D721Med (cell line): ENCODE measurements at places on chromosomes 1 and 21.

GRCh38 chr21:32713726-32714125 is 14.1 kb downstream of the SYNJ1 start:
- DNase-seq = no peak

DNA sequence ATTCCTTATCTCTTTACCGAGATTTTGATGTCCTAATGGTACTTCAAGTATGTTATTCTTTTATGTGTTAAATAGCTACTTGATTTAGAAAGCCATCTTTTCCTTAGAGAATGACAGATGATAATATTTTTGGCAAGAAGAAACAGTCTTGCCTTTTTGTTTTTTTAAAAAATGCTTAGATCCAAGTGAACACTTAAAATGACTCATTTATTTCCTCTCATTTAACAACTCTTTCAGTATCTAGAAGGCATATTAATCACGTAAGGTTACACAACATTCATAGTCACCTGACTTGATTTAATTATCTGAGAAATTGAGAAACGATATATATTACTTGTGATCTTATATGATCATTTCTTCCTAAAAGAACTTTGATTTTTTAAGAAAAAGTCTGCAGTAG is 52.4 kb downstream of the SUCO start:
- no peak for DNase-seq

DNA sequence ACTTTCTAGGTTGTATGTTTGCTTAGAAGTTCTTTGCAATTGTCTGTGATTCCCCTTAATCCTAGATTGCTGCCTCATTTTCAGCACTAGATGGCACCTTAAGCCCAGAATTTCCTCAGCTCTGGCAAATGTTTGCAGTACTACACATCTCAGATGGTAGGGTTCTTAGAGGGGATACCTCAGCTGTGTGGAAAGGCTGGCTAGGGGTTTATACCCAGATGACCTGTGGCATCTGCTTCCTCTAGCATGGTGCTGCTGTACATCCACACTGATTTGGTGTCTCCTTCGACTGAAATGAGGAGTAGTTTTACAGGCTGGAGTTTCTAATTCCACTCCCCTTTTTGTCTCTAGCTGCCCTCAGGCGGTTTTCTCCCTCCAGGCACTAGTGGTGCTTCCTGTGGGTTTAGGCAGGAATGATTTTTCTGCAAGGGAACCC is 23.5 kb downstream of the ASB17 start:
- DNase-seq = no peak

DNA sequence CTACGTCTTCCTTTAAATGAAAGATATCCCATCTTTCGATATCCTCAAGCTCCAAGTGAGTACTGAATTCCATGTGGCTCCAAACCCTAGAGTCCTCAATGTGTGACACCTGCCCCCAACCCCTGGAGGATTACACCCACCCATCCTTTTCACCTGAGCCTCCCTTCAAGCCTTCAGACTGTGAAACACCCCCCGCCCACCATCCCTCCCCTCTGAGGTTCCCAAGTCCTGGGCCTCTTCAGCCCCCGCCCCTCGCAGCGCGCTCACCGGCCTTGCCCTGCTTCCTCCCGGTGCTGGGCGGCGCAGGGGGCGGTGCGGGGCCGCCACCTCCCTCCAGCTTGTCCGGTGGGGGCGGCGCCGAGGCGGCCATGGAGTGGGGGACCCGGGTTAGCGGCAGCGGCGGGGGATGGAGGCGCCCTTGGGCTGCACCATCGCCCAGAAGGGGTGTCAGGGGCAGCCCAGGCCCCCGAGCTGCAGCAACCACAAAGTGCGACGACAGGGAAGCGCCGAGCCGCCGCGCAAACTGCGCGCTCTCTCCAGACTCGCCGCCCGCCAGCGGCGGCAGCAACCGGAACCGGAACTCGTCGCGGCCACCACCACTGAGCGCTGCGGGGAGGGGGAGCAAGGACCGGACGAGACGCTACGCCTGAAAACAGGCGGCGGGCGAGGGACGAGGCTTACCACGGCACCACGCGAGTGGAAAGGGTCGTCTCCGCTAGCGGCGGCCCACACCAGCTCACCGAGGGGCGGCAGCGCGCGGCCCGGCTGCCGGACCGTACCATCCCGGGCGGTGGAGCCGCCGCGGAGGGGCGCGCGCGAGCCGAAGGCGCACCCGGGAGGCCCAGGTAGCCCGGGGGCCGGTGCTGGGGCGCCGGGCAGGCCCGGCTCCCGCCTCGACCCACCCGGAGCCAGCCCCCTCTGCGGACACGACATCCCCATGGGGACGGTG is at the start of gene PYGO2:
Gene PYGO2, minus strand, starts transcription at position 576 of the 949 bp plus-strand sequence. Its CDS starts 206 bp downstream, at position 370.
- peak; percentile 97 for DNase-seq

GRCh38 chr1:3515272-3515671 is 60.8 kb downstream of the ARHGEF16 start:
- DNase-seq = no peak

GRCh38 chr1:89736937-89737733 is 83.7 kb upstream of the LRRC8D start:
- no peak for DNase-seq

GRCh38 chr1:234355782-234356510 is 17.3 kb upstream of the COA6 start:
- no peak for DNase-seq

DNA sequence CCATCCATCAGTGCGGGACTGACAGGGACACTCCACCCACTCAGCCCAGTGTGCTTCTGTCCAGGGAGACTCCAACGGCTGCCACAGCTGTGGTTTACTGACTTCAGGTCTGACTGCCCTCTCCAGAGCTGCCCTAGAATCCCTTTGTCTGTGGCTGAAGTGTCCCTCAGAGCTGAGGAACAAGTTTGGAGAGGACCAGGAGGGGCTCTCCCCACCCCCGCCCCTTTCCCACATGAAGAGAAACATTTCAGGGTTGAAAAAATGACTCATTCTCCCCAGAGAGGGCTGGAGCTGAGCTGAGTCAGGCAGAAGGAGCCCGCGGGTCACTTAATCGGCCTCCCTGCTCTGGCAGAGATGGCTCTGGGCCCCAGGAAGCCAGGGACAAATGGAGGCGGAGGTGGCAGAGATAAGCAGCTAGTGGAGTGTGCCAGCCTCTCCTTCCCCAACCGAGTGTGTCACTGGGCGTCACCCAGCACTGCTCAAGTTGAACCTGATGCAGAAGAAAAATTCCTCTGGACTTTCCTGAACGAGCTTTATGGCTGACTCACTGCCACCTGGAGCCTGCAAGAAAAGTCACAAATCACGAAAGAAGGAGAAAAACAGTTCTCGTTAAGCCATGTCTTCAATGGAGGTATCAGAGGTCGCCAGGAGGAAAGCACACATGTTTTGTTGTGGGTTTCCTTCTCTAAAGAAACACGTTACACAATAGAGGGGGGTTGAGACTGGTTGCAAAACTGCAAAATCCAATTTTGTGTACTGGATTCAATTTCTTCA is 34.3 kb upstream of the ECE1 start:
- no peak for DNase-seq

- DNase-seq = no peak
Observed at GRCh38 chr1:14707531-14708445, 109.3 kb downstream of the KAZN start.
